NCI-H146 (cell line): ENCODE measurements at places on chromosomes 11 and 22.
A peak's percentile ranks its signal among the peaks of the same experiment; 100 is the strongest.

GRCh38 chr11:75597636-75598035 lies 35.6 kb downstream of the SERPINH1 start:
- DNase-seq = peak; percentile 90

DNA sequence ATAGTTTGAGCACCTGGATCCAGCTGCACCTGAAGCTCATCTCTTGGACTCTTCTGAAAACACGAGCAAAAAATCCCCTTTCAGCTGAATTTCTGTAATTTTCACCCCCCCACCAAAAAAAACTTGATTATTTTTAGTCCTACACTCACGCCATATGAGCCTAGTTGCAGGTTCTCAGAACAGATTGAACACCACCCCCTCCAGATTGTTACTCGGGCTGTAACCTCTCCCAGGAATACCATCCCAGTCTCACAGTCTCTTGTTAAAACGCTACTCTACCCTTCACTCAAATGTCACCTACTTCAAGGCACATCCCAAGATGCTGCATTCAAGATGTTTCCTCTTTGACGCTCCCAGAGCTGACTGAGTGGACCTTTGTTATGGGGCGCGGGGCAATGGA lies 96.3 kb upstream of the PRDM11 start:
- DNase-seq = no peak

DNA sequence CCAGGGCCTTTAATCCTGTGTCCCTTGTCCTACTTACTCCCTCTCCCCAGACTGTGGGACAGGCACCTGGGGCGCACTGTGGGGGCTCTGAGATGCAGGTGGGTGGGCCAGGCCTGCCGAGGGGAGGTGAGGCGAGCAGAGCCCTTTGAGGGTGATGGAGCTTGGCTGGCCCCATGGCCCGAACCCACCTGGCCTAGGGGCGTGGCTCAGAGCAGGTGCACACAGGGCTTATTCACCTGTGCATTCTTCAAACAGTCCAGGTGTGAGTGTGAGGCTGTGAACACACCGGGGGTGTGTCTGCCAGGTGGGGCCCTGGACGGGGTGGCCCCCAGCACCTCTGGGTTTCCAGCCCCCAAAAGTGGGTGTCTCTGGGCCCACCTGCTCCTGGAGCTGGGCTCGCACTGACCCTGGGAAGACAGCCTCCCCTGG lies 9.0 kb upstream of the MUC5AC start:
- DNase-seq = no peak

- no peak for DNase-seq
Measured at GRCh38 chr11:23236826-23237555, 376.7 kb upstream of the CCDC179 start.

DNA sequence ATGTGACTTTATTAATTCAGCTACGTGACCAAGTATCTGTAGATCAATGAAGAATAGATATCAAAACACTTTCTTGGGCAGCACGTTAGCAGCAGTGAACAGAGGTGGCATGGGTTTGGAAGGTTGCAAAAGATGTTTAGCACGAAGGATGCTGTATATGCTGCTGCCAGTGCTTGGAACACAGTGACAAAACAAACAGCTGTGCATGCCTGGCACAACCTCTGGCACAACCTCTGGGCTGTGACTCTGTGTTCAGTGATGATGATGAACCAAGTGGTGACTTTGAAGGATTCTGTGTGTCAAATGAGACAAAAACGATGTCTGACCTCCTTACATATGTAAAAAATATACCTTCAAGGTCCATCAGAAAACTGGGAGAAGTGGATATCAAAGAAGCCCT lies 104.7 kb downstream of the TBC1D22A start:
- DNase-seq = no peak

- DNase-seq = peak; percentile 65
Measured at GRCh38 chr11:17760102-17761029, 25.8 kb downstream of the KCNC1 start.

DNA sequence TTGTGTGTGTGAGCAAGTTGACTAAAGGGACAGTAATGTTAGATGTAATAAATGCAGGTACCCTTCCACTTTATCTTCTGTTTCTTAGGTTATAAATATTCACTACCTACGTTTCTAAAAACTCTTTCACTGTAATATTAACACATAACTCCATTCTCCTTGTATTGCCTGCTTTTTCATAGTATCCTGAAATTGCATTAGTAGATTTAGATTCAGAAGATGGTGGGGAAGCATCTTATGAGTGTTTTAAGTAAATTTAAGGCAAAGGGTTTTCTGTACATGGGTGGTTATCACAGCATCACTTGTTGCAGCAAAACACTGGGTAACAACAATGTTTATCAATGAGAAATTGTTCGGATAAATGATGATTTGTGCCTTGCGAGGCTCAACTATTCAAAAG lies 115.2 kb upstream of the VPREB1 start:
- DNase-seq = no peak

DNA sequence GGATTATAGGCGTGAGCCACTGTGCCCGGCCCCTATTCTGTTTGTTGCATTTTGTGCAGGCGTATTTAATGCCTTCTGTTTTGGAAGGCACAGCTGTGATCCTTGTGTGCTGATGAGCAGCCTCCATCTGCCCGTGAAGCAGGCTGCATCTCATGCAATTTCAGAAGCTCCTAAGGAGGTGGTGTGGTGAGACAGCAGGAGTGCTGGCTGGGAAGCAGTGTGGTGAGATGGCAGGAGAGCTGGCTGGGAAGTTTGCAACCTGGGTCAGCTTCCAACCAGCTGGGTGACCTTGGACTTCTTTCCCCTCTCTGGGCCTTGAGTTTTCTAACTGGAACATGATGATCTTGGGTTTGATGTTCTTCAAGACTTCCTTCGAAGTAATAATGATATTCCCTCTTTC lies 525.1 kb downstream of the TBC1D22A start:
- no peak for DNase-seq

- DNase-seq = no peak
Measured at GRCh38 chr11:14149683-14150082, 187.2 kb downstream of the SPON1 start.

DNA sequence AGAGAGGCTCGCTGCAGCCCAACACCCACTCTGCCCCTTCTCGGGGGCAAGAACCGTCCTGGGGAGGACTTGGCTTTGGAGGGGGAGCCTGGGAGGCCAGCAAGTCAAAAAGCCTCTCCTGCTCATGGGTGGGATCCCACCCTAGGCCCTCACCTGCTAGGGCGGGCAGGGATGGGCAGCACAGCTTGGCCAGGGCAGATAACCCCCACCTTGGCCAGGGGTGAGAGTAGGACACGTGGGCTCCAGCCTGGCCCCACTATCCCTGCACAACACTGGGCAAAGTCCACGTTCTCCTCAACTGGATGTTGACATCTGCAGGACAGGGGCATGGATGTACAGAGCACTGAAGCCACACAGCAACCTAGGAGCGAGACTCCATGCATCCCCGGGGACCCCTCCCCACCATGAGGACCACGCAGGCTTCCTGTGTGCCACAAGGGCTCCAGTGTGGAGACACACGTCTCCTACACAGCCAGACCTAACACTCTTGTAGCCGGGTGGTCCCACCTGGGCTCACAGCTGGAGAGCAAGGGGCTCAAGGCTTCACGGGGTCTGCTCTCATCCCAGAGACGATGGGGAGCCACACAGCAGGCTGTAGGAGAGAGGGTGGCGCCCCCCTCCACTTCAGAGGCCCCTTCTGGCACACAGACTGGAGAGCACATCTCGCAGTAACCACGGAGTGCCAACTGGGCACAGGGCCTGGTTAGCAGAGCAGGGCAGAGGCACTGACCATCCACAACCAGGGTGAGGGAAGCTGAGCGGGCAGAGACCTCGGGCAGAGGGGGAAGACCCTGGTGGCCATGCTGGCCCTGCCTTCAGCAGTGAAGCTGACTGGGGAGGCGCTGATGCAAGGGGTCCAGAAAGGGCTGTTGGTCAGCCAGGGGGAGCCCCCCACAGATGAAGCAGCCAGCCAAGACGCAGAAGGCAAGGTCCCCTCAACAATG lies 171.1 kb downstream of the CRYBB2 start:
- DNase-seq = no peak

DNA sequence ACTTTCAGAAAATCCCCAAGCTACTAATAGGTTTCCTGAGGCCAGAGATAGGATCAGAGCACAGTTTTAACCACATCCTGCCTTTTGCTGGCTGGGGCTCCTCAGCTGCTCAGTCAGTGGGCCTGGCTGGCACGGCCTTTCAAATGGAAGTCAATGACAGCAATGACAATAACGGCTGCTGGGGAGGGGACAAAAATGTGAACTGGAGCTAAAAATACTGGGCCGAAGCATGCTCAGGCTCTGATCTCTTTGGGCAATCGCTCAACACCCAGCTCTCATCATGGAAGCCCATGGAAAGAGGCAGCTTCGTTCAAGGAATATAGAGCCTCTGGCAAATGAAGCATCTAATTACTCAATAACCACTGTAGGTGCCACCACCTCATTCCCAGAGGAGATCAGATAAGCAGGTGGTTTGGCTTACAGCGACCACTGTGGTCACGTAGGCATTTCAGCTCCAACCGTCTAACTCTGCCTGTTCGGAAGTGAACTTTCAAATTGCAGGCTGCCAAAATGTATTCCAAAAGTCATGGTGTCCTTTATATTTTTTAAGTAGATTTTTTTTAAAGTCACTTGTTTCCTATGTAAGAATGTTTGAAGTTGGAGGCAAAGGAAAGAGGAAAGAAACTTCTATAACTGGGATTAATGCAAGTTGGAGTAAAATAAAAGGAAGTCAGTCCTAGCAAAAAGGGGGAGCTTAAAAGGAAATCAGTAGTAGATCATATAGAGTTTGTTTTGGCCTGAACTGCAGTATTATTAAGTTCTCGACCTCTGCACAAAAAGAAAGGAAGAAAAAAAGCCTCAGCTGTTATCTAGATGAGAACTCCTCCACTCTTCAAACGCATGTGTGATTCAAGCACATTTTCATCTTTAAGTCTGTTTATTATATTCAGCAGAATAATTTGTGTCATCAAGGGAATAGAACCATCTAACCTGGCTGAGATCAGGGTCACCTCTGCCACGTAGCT lies 14.1 kb downstream of the WT1 start:
- no peak for DNase-seq

DNA sequence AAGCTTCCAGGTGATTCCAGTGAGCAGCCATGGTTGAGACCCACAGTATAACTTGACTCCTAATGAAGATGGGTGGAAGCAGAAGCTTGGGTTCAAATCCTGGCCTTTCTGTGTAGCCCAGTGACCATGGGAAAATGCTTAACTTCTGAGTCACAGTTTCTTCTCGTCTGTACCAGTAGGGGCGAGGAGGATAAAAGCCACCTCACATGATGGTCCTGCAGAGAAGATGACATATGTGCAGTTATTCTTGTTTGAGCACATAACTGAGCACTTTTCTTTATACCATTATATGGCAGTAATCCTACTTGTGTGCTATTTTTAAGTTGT lies 4.9 kb downstream of the TMEM109 start:
- no peak for DNase-seq

DNA sequence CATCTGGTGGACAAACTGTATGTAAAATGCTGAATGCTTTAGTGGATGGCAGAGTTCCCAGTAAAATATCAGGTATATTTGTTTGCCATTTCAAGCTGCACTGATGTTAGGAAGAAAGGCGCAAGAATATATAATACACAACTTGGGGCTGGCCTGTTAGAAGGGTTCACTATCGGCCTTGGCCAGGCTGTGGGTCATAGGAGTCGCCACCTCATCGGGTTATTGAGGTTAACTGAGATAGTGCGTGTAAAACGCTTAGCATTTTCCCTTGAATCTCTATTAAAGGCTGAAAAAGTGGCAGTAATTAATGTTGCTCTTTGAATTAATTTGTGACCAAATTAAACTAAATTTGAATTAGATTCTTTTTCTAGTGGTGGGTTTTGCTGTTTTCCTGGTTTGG lies 5.1 kb downstream of the FAM118A start:
- no peak for DNase-seq

DNA sequence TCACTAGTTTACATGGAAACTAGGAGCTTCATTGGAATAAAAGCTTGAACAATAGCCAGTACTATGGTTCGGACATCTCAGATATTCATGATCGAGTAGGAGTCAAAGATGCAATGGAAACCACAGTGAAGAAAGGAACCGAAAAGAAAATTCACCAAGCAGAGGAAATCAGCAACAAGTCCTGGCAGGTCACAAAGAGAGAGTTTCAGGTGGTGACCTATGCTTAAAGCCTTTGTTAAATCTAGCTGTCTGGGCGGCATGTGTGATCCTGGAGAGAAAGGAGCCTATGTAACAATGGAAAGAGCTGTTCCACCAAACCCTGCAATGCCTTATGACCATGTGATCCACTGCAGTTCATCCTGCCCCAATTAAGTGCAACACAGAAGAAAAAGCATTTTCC lies 68.9 kb upstream of the POU2AF2 start:
- no peak for DNase-seq

GRCh38 chr22:22428222-22429098 lies 80.1 kb downstream of the ZNF280B start:
- no peak for DNase-seq

DNA sequence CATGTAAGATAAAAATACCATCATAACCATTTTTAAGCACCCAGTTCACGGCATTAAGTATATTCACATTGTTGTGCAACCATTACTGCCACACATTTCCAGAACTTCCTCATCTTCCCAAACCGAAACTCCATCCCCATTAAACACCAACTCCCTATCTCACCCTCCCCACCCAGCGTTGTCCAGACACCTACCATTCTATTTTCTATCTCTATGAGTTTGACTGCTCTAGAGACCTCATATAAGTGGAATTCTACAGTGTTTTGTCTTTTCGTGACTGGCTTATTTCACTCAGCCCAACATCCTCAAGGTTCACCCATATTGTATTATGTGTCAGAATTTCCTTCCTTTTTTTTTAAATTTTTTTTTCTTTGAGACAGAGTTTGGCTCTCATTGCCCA lies 45.2 kb downstream of the PPFIA1 start:
- no peak for DNase-seq

DNA sequence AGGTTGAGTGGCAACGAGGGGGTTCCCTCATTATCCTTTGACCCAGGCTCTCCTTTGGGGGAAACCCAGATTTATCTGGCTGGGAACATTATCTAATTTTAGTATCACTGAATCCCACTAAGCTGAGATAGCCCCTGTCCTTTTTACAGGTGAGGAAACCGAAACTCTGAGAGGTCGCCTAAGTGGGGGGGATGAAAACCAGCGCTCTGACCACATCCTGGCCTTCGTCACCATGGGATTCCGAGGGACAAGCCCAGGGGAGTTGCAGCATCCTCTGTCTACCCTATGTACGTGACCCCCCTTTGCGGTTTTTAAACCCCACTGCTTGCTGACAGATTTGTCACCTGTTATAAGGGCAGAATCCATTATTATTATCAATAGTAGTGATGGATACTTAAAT lies 61.0 kb downstream of the ISX start:
- DNase-seq = no peak

GRCh38 chr11:134521452-134522289 lies 109.6 kb upstream of the B3GAT1 start:
- DNase-seq = no peak

DNA sequence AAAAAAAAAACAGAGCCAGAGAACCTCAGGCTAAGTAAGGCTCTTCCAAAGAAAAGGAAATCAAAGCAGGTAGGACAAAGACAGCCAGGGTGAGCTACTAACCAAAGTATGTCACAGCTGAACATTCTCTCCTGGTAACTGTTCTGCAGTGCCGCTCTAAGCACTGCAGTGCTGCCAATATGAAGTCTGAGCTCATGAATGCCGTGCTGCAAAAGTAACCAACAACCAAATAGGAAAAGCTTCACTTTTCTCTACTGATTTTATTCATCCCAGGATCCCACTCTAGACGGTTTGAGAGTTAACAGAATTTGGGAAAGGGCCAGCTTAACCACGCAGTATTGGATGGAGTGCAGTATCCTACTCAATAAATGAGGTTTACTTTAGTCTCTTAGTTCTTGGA lies 3.5 kb downstream of the SIK3 start:
- DNase-seq = no peak

GRCh38 chr11:133714471-133715375 lies 130.6 kb downstream of the SPATA19 start:
- no peak for DNase-seq

GRCh38 chr11:134987223-134987768 lies 575.3 kb upstream of the B3GAT1 start:
- no peak for DNase-seq
